GM23338 (cell line): ENCODE measurements at places on chromosomes 5 and 9. TPM values are rescaled to one million over a fixed set of nuclear protein-coding genes. Genes with fewer than 3 reads are reported as not detected.

- H3K27me3 ChIP-seq, result no peaks in the 10 kb centered on the region
- no peak for DNase-seq
- no peak overlapping the region for H3K27ac ChIP-seq
- no peak overlapping the region for H3K4me3 ChIP-seq
- H3K36me3 ChIP-seq, result no peaks in the 10 kb centered on the region
Observed at GRCh38 chr5:17235731-17236330, 18.4 kb downstream of the BASP1 start.

DNA sequence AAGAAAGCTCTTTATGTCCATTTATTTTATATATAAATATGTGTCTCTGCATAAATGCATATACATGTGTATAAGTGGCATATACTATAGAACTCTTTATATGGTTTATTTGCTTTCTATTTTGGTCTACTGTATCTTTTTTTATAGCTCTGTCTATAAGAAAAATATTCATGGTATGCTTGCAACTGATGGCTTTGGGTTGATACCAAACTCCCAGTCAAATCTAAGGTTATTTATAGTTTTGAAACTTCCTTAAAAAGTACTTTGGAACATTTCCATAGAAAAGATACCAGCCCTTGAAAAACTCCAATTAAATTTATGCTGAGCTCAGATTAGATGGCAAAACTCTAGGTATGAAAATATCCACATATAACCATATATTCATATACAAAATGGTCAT is 120.0 kb upstream of the KLF9 start:
- DNase-seq, result no peak
- no peaks in the 10 kb centered on the region for H3K27me3 ChIP-seq
- no peak overlapping the region for H3K4me3 ChIP-seq
- no peaks in the 10 kb centered on the region for H3K36me3 ChIP-seq
- H3K4me1 ChIP-seq, result peaks cover 6% of the 10 kb centered on the region; the same call in 1 of the 2 replicates

ADAMTS12 gene
- 12.4 and 17.1 TPM in 2 replicates for total RNA-seq

DNA sequence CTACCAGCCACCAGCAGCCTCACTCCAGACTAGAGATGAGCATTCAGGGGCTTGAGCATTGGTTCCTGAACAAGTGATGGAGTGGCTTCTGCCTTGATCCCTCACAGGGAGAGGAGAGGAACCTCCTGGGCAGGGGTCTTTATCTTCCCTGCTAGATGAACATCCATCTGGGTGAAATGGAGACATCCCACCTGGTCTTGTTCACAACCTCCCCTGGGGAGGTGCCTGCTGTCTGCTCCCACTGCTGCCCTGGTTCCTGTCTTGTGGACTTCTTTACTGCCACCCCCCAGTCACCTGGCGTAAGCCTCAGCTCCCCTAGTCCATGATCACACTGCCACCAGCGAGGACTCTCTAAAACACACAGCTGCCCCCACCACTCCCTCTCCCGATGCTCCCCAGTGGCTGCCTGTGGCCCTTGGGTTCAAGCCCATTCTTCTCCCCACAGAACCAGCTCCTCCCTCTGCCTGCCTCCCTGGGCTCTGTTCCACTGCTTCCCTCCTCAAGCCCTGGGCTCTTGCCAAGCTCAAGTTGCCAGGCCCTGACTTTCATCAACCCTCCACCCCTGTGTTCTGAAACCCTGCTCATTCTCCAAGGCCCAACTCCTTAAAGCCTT is 51.5 kb downstream of the COL15A1 start:
- H3K4me3 ChIP-seq, result no peak overlapping the region
- H3K4me1 ChIP-seq, result no peaks in the 10 kb centered on the region
- H3K36me3 ChIP-seq, result no peaks in the 10 kb centered on the region
- no peak for DNase-seq
